ENCODE measurements at places on chromosomes 2 and 18. TPM values are rescaled to one million over a fixed set of nuclear protein-coding genes. Genes with fewer than 3 reads are reported as not detected.

- DNase-seq, result no peak
These were observed 39.8 kb upstream of the AAK1 start for GRCh38 chr2:69683170-69683971.

DNA sequence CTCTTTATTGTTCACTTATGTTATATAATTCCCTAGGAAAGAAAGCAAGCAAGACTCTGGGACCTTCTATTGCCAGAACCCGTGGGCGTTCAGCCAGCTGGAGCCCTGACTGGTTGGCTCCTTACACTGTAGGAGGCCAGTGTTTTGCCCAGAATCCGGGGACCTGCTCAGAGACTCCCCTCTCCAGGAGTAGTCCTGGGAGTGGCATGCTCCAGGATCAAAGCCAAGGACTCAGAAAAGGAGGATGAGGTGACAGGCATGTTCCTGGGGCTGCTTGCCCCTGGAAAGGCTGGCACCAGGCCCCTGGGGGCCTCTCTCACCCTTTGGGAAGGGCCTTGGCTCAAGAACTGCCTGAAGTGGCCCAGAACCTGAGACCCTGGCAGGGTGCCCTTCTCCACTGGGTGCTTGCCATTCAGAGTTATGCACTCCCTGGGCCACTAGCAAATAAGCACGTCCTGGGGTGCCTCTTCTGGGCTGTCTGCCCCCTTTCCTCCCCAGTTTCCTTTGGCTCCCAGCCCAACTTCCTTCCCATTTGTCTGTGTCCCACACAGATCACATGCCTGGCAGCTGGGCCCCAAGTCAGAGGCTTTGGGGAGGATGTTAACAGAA, 19.6 kb upstream of the KIF3C start:
- peak; percentile 76 for DNase-seq

DNA sequence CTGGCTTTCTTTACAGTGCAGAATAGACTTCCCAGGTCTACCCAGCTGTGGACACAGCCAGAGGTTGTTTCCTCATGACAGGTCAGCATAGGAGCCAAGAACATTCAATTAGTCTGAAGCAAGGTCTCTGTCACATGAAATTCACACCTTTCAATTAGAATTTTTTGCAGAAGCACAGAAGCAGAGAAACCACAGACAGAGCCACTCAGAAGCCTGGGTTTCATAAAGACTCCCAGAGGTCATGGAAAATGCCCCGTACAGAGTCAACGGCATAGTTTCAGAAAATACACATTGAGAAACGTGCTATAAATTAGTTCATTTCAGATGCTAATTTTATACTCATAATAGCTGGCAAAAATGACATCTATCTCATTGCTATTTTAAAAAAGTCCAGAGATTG, 87.0 kb upstream of the TMEM200C start:
- peak; percentile 20 for DNase-seq

GRCh38 chr2:32061430-32061829, 1.9 kb upstream of the SPAST start:
- DNase-seq, result no peak

DNA sequence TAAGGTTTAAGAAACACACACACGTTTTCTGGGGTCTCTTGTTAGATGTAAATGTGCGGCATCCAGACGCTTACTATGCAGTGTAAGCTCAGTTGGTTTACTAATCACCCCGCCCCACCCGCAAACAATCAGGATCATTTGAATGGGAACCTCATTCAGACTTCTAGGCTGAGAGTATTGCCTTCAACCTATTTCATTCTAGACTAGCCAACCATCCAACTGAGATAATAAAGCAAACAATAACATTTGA, 1.3 kb upstream of the FIGN start:
- no peak for DNase-seq

GRCh38 chr2:181255651-181256050, 201.5 kb upstream of the ITGA4 start:
- no peak for DNase-seq

DNA sequence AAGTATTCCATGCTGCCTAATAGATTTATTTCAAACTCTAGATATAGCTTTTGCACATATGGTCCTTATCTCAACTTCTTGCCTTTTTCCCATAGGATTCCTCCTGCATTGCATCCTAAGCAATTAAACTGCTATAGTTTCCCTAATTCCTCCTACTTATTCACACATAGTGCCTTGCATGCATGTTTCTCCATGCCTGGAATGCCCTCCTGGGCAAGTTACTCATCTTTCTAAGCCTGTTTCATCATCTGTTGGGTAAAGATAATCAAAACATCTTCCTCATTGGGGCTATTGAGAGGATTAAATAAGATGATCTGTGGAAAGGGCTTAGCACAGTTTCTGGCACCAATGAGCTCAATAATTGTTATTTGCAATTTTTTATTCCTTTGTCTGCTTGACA, 726.5 kb downstream of the SLC4A3 start:
- no peak for DNase-seq

GRCh38 chr2:234548695-234549420, 52.0 kb upstream of the ARL4C start:
- DNase-seq, result no peak

- DNase-seq, result no peak
These were observed 249.3 kb upstream of the AGAP1 start for GRCh38 chr2:235244255-235245220.

- DNase-seq, result no peak
These were observed 273.3 kb upstream of the TCF4 start for GRCh38 chr18:55861266-55861665.

GRCh38 chr18:46340716-46341115, 236.5 kb downstream of the HAUS1 start:
- no peak for DNase-seq

- DNase-seq, result no peak
These were observed 1.6 kb upstream of the NAGK start for GRCh38 chr2:71066856-71067255.

DNA sequence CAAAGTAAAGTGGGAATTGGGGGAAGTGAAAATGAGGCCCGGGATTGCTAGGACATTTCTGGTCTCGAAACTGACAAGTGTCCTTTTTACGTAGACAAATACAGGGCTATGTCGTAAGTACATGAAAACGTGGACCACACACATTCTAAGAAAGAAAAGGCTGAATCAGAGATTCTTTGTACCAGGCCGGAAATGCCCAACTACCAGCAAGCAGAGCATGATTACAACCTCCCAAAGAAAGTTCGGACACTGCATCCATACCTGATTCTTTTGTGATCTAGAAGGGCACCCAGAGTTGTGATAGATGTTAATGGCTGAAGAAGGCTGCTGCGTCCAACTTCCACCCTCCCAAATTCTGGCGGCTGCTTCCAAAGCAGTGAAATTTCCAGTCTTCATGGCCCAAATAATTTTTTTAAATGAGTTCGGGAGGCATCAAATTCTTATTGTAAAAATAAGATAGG, 1.7 kb downstream of the RBMS1 start:
- no peak for DNase-seq

DNA sequence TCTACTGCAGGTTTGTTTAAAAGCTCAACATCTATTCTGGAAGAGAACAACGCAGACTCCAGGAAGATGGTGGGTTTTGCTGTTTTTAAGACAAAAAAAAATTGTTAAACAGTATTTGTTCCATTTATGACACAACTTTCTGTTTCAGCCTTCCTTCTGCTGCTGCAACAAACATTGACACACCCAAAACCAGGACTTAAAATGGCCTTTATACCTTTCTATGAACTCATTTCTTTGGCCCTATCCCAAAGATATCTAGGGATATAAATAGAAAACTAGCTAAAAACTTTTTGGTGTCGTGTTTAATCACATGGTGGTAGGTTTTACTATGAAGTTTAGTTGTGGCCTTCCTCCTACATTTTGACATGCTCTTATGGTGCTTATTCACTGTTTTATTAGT, 964 bp upstream of the GALNT3 start:
- no peak for DNase-seq

- no peak for DNase-seq
These were observed 7.5 kb downstream of the SLC11A1 start for GRCh38 chr2:218389333-218390150.

Gene NGEF
- 8.1 TPM for total RNA-seq

Gene PLB1
- total RNA-seq, result 9.9 TPM

Gene SCN1A
- total RNA-seq, result not detected

Gene TP53I3
- total RNA-seq, result 30.5 TPM

Gene MCFD2
- total RNA-seq, result 72.3 TPM

Gene IL36G
- not detected for total RNA-seq

Gene MC2R
- total RNA-seq, result 0.60 TPM

All from ureter (tissue), 1 donor.